B cell (primary cell): ENCODE measurements at places on chromosomes 11 and 22. TPM values are rescaled to one million over a fixed set of nuclear protein-coding genes. Genes with fewer than 3 reads are reported as not detected.

EHF gene
- total RNA-seq: 0.24 TPM in 1 of 2 replicates, not detected in the other

LRRC55 gene
- not detected in 2 replicates for total RNA-seq

PHRF1 gene
- 57.9 and 63.5 TPM in 2 replicates for total RNA-seq

DNA sequence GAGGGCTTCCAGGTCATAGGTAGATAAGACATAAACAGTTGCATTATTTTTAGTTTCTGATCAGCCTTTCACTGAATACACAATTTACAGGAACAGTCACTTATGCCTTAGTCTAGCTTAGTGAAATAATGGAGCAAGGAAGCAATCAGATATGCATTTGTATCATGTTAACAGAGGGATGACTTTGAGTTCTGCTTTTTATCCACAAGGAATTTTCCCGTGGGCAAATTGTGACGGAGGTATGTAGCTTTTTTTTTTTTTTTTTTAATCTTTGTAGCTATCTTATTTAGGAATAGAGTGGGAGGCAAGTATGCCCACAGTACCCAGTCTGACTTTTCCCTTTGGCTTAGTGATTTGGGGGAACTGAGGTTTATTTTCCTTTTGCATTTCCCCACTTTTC, 3.4 kb upstream of the NLRP10 start:
- no peaks in the 10 kb centered on the region for H3K27me3 ChIP-seq
- no peak overlapping the region for H3K4me3 ChIP-seq
- no peak overlapping the region for H3K27ac ChIP-seq
- no peak for DNase-seq
- no peaks in the 10 kb centered on the region for H3K36me3 ChIP-seq
- no peaks in the 10 kb centered on the region for H3K4me1 ChIP-seq

DNA sequence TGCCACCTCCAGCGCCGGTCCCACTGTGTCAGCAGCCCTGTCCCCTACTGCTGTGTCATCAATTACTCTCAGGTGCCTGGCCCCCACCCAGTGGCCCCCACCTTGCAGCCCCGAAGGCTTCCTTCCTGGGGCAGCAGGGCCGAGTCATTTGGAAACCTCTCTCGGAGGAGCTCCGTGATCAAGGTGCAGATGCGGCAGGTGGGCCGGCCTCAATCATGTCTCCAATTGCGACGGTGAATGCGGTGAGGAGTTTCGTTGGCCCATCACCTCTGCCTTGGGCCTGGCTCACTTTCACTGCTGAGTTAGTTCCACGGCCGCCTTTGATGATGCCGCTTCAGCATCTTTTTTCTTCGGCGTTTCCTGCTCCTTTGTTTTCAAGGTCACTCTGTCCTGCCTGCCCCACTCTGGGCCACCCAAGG, 11.3 kb upstream of the CXCR5 start:
- H3K27me3 ChIP-seq: no peaks in the 10 kb centered on the region
- no peaks in the 10 kb centered on the region for H3K36me3 ChIP-seq
- H3K27ac ChIP-seq: no peak overlapping the region
- H3K4me3 ChIP-seq: no peak overlapping the region
- peak; percentile 68 for DNase-seq

DNA sequence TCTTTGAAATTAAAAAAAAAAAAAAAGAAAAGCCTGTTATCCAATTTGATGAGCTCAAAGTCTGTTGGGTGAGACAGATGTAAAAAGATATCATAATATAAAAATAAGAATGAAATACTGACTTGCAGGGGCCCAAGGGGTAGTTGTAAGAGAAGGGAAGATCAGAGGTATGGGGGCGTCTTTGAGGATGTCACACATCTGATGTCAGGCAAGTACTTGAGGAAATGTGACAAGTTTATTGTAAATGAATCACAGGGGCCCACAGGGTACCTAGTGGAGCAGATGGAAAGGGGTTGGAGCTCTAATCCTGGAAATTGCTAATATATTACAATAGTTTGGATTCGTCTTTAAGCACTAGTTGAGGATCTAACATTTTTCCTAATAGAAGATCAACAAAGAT, 131.6 kb downstream of the MAML2 start:
- no peaks in the 10 kb centered on the region for H3K27me3 ChIP-seq
- H3K36me3 ChIP-seq: no peaks in the 10 kb centered on the region
- no peak overlapping the region for H3K27ac ChIP-seq
- no peak overlapping the region for H3K4me3 ChIP-seq

DNA sequence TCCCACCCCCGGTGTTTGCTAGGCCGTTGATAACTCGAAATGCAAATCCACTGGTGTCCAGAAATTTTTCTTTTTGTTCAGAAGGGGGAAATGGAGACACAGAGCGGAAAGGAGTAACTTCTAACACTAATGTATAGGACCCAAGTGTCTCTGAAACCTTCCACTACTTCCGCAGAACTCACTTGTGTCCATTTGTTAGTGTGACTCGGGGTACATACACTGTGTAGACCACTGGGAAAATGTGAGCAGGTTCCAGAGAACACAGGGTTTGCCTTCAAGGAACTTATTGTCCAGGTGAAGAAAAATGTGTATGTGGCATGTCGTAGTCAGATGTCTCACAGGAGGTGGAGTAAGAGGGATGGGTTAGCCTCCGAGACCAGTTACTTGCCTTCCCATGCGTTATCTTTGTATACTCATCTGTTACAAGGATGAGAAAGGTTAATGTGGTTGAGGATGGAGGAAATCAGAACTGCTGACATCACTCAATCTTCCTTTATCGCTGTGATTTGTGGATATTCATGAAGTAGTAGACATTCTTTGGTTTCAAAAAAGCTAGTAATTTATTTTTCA, 857 bp downstream of the ARCN1 start:
- DNase-seq: no peak
- peak overlapping the region; percentile 95 for H3K27ac ChIP-seq
- H3K36me3 ChIP-seq: no peaks in the 10 kb centered on the region
- peak overlapping the region; percentile 100 for H3K4me3 ChIP-seq
- H3K4me1 ChIP-seq: peaks cover 21% of the 10 kb centered on the region

- no peak overlapping the region for H3K27ac ChIP-seq
- H3K4me1 ChIP-seq: no peaks in the 10 kb centered on the region
- DNase-seq: no peak
- no peaks in the 10 kb centered on the region for H3K36me3 ChIP-seq
- no peaks in the 10 kb centered on the region for H3K27me3 ChIP-seq
- no peak overlapping the region for H3K4me3 ChIP-seq
These were observed 654.3 kb downstream of the NTM start for GRCh38 chr11:132024587-132025295.

DNA sequence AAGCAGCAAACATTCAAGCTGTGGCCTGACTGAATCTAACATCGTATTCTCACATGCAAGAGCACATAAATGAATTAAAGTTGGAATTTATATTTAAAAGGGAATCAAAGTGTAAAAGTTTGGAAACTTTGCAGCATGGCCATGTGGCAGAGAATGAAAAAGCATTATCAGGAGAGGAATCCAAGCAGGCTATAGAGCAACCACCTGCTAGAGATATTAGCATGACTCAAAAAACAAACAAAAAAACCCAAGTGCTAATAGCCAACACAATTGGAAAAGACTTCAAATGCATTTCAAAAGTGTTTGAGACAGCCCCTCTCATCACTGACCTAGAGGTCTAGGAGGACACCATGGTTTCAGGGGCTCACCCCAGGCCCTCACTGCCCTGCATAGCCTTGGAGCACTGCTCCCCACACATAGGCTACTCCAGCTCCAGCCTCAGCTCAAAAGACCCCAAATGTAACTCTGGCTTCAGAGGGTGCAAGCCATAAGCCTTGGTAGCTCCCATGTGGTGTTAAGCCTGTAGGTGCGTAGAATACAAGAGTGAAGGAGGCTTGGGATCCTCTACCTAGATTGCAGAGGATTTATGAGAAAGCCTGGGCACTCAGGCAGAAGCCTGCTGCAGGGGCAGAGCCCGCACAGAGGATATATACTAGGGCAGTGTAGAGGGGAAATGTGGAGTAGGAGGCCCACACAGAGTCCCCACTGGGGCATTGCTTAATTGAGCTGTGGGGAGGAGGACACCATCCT, 1.7 kb upstream of the KRTAP5-7 start:
- no peak overlapping the region for H3K4me3 ChIP-seq
- no peaks in the 10 kb centered on the region for H3K36me3 ChIP-seq
- DNase-seq: no peak
- H3K27me3 ChIP-seq: peaks cover 3% of the 10 kb centered on the region
